ENCODE measurements at places on chromosomes 12 and 14.

GRCh38 chr12:45907955-45908354 is 82.4 kb downstream of the SCAF11 start:
- peak; percentile 43 for DNase-seq

GRCh38 chr14:20328705-20329104 is 4.4 kb downstream of the CCNB1IP1 start:
- DNase-seq = no peak

- DNase-seq = peak; percentile 42
Observed at GRCh38 chr14:87049950-87050349, 943.0 kb downstream of the GALC start.

DNA sequence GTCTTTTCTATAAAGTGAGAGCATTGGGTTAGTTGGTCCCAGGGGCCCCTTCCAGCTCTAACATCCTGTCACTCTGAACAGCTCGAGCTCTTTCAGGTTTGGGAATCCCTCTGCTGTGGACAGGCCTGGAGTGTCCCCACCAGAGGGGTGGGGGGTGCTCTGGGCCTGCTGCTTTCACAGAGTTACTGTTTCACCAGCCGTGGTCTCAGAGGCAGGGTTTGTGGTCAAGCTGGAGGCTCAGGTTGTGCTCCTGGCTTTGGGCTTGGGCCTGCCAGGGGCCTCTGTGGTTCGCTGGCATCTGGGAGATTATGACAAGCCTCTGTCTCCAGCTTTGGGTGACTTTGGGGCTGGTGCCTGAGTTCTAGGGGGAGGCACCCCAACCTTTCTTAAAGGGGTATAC is 59.6 kb downstream of the FBXL14 start:
- no peak for DNase-seq

DNA sequence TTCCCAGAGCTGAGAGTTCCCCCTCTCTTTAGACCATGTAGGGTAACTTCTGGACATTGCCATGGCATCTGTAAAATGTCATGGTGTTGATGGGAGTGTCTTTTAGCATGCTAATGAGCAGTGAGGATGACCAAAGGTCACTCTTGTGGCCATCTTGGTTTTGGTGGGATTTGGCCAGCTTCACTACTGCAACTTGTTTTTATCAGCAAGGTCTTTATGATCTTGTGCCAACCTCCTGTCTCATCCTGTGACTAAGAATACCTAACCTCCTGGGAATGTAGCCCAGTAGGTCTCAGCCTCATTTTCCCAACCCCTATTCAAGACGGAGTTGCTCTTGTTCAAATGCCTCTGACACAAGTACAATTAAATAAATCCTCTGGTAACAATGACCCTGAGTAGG is 244.4 kb downstream of the NEDD1 start:
- DNase-seq = no peak

DNA sequence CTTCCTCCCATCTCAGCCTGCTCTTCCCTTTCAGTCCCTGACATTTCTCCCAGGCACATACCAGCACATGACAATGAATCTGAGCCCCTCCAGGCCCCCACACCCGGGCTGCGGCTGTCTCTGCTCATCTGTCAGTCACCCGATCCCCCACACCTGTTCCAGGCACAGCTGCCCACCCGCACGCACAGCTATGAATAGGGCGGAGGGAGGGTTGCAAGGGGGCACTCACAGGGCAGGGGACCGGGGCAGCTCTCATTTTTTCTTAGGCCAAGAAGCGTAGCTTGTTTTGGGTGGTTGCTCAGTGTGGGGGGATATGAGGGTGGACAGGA is 43.7 kb upstream of the TSPAN9 start:
- DNase-seq = no peak

DNA sequence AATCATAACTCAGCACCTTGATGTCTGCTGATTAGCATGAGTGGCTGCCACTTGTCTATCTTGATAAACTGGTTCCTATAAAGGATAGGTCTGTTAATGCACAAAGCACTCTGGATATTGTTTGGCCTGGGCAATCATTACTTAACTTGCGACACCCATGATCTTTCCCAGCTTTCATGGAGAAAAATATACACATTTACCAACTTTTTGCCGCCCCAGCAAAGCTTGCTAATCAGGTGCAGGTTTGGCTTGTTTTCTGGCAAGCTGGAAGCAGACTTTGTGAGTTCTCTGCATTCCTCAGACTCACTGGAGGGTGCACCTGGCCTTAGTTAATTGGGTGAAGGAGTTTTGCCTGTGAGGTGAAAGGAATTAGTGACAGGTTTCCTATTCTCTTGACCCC is 1126.4 kb upstream of the FLRT2 start:
- no peak for DNase-seq
